Naive thymus-derived CD4-positive, alpha-beta T cell (primary cell): ENCODE measurements at places on chromosomes 16 and 17. TPM values are rescaled to one million over a fixed set of nuclear protein-coding genes. Genes with fewer than 3 reads are reported as not detected.

- no peak for DNase-seq
These were observed 32.4 kb downstream of the NDEL1 start for GRCh38 chr17:8468127-8468526.

DNA sequence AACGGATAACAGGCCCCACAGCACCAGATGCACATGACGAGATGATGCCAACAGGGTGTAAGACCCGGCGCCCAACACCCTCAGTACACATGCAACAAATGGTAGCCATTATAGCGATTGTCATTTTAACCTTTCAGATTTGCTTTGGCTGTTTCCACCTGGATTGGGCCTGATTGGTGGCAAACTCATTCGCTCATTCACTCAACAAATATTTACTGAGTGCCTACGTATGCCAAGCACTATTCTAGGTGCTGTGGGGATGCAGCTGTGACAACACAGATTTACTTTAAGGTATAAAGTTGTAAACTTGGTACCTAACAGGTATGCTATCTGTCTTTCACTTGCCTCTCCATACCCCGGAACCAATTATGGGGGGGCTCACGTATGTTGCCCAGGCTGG, 66.8 kb downstream of the SRCIN1 start:
- DNase-seq: no peak

- DNase-seq: no peak
These were observed 4.3 kb downstream of the SPPL2C start for GRCh38 chr17:45848868-45849535.

- DNase-seq: no peak
These were observed 304.1 kb upstream of the C16orf82 start for GRCh38 chr16:26762594-26762993.

AANAT gene
- not detected for total RNA-seq

GRCh38 chr16:87135246-87136030, 181.8 kb downstream of the C16orf95 start:
- DNase-seq: no peak

KRTAP9-2 gene
- not detected in 2 replicates for total RNA-seq

DNA sequence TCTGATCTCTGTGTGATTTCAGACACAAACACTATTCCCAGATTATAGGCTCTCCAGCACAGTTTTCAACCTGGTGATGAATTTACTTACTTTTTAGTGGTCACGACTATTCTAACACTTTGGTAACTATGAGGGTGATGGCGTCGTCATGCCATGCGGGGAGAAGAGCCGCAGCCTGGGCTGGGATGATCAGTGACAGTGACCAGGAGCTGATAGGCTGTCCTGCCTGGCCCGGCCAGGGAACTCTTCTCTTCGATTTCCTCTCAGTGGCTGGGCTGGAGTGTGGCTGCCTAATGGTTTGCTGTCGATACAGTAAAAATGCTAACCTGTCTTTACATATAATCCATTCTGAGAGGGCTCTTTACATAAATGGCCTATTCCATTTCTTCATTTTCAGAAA, 113.1 kb downstream of the IRX3 start:
- no peak for DNase-seq

MSLN gene
- not detected in 2 replicates for total RNA-seq

CD300E gene
- total RNA-seq: not detected

MYH11 gene
- 0.05 TPM for total RNA-seq

DNA sequence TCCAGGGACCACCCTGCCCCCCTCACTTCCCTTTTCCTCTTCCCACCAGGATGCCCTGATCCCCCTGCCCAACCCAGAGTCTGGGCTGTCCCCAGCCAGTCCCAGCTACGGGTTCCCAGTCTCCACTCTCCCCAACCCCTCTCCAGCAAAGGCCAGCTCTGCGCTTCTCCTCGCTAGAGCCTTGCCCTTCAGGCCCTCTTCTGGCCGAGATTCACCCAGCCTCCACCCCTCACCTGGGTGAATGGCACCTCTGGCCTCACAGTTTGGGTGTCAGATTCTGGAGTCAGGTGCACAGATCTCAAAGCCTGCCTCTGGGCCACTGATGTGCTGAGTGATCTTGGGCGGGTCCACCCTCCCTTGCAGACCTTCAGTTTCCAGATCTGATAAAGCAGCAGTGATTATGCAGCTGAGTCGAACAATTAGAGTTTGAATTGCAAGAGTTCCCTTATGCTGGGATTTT, 185.6 kb upstream of the TNRC6C start:
- no peak for DNase-seq
